ENCODE measurements at places on chromosomes 1 and 21.

- no peak for DNase-seq
Observed at GRCh38 chr1:63592536-63593302, 492 bp upstream of the PGM1 start.

DNA sequence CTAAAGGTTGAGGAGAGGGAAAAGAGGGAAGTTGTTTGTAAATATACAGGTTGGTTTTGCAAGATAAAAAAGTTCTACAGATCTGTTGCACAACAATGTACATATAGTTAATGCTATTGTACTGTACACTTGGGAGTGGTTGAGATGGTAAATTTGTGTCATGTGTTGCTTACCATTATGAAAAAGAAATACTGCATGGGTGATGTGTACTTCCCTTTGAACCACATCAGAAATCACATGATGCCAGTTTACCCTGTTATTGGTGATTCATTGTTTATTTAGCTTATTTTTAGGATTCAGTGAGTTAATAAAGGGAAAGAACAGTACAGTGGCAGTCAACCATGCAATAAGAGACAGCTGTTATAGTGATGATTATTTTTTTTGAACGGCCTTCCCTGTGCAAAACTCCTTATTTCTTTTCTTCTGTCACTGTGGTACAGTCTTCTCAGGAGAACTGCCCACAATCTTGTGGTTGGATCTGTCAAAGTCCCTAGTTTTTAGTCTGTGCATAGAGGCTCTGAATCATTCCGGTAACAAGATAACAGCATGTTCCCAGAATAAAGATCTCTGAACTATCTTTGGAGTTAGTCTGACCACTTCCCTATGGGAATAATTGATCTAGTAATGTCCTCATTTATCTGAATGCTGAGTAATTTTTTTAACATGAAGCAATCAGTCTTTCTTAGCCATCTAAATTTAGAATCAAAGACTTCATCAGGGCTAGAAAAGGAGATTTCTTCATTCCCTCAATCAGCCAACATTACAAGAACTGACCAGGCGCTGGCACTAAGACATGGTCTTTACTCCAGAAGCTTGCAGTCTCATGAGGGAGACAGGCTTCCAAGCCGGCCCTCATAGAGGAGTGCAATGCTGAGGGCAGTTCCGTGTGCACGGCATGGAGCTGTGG, 84.2 kb downstream of the SH3GLB1 start:
- DNase-seq: no peak

DNA sequence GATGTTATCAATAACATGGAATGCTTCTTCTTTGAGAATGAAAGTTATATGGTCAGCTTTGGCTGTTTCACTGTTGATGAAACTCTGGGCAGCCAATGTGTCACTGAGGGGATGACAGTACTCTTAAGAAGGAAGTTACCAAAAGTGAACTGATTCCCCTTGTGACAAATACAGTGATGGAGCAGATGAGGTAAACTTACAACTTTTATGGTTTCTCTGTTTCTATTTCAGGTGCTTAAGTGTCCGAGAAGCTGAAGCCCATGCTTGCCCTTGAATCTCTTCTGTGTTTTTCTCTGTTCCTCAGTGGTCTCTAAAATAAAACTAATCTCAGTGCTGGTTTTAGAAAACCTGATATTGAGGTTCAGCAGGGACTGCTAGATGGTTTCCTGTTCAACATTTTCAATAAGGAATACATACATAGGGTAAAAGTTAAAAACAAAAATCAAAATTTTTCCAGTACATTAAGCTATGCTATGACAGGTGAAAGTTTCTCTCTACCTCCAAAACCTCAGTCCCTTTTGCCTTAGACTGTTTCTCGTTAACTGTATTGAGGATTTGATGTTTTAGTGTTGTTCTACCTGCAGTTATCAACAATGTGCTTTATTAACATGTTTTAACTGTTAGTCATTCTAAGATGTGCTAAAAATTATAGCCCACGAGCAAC, 454.4 kb upstream of the ADGRL4 start:
- no peak for DNase-seq

- no peak for DNase-seq
Observed at GRCh38 chr1:110048923-110049601, 14.6 kb downstream of the STRIP1 start.

DNA sequence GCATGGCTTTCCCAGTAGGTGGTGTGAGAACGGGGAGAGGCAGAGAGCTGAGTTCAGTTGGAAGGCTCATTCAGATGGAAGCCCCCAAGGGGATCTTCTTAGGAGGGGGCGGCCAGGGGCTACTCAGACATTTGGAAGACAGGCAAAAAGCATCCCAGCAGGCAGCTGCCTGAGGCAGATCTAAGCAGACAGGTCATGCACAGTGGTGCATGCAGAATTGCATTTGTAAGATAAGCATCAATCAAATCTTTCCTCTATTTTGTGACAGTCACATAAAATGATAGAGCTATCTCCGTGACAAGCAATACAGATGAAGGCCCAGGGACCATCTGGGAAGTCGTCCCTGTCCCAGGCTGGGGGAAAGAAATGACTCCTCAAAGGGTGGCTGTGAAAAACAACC, 3.8 kb downstream of the RAB3B start:
- DNase-seq: no peak

DNA sequence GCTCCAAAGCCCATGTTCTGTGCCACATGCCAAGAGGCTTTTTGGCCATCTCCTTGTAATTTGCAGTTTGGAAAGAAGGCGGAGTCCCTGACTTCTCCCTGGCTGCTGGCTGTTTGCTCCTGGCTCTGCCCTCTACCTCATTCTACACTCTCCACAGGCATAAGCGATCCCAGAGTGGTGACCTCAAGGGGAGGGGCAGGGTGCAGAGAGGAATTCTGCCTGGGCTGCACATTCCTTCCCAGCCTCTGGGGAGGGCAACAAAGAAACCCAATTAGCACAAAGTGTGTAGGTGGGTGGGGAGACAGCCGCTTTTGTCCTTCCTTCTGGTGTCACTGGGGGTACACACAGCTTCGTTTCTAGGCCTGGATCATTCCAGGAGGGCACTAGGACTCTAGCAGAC, 95.3 kb downstream of the HIVEP3 start:
- no peak for DNase-seq

- DNase-seq: peak; percentile 27
Observed at GRCh38 chr21:42009018-42009830, 936 bp downstream of the ZBTB21 start.

GRCh38 chr1:218971156-218971555, 202.5 kb upstream of the LYPLAL1 start:
- no peak for DNase-seq

DNA sequence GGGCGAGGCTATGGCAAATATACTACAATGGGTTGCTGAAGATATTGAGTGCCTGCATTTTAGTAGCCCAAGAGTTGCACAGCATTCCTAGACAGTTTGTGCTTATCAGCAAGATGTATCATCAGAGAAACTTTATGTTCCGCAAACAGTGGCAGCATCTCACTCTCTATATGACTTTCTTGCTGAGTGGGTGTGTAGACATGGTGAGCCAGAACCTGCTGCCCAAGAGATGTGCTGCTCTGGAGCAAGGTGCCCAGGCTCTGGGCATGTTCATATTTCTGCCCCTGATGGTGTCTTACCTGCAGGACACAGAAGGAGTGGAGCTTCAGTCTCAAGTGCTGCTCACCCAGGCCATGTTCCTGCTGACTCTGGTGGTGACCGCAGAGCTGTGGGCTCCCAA, 8.2 kb upstream of the RGSL1 start:
- DNase-seq: no peak

- no peak for DNase-seq
Observed at GRCh38 chr1:86104606-86105532, 51.7 kb downstream of the COL24A1 start.

GRCh38 chr1:165228676-165229075, 127.8 kb downstream of the LMX1A start:
- DNase-seq: no peak

DNA sequence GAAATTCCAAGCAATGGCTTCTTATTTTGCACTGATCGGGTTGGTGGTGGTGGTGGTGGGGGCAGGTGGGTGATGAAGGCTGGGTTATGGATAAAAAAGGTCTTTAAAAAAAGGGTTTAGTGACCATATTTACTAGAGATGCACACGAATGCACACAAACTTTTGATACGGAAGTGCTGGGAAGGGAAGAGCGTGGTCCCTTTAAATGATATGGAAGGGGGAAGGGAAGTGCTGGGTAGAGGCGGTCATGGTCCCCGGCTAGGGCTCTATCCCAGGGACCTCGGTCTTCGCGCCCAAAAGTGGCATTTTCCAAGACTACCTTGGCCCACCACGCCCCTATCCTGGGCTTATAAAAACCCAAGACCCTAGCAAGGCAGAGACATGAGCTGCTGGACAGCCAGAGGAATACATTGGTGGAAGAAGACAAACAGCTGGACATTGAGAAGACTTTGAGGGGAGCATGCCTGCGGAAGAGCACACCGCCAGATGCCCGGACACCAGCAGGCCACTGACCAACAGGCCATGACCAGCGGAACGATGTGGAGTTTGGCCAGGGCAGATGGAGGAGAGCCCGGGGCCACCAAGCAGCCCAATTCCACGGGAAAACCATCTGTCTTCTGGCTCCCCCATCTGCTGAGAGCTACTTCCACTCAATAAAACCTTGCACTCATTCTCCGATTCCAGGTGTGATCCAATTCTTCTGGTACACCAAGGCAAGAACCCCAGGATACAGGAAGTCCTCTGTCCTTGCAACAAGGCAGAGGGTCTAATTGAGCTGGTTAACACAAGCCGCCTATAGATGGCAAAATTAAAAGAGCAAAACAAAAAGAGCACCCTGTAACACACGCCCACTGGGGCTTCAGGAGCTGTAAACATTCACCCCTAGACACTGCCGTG, 1720.2 kb downstream of the MRPL39 start:
- DNase-seq: no peak

- DNase-seq: peak; percentile 63
Observed at GRCh38 chr1:36224537-36225282, 467 bp downstream of the THRAP3 start.

DNA sequence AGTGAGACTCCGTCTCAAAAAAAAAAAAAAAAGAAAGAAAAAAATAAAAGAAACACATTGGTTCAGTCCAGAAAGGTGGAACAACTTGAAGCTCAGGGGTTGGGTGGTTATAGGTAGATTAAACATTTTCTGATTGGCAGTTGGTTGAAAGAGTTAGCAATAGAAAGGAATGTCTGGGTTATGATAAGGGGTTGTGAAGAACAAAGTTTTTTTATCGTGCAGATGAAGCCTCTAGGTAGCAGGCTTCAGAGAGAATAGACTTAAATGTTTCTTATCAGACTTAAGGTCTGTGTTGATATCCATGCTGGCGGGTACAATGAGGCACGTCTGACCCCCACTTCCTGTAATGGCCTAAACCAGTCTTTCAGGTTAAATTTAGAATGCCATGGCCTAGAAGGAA, 45.0 kb upstream of the PDE9A start:
- no peak for DNase-seq

DNA sequence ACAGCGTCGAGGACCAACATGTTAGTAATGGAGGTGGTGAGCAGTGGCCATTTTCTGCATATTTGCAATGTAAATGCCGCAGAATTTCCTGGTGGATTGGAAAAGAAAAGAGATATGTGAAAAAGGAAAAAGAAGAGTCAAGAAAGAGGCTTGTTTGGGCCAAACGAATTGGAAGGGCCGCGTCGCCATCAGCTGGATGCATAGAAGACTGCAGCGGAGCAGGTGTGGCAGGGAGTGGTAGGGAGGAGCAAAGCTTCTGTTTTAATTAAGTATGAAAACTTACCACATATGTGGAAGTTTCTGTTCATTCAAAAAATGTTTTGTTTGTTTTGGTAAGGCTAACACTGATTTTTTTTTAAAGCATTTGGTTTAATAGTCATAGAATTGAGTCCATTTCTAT, 690.7 kb downstream of the NCAM2 start:
- DNase-seq: no peak

GRCh38 chr1:45552331-45552730, 1.7 kb downstream of the AKR1A1 start:
- DNase-seq: no peak

GRCh38 chr1:202237052-202237451, 43.5 kb downstream of the LGR6 start:
- DNase-seq: no peak

DNA sequence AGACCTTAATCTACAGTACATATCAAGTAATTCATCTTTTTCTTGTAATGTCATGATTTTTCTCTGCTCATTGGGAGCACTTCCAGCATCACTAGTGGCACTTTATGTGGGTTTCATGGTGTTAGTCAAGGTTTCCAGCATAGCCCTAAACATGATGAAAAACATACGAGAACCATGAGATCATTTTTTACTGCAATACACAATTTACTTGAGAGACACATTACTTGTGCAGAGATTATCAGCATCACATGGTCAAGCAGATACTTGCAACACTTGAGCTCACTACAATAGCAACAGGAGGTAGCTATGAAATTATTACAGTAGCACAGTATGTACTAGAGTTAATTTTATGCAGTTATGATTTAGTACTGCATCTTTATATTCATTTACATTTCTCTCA, 36.4 kb downstream of the ITGB3BP start:
- DNase-seq: no peak

DNA sequence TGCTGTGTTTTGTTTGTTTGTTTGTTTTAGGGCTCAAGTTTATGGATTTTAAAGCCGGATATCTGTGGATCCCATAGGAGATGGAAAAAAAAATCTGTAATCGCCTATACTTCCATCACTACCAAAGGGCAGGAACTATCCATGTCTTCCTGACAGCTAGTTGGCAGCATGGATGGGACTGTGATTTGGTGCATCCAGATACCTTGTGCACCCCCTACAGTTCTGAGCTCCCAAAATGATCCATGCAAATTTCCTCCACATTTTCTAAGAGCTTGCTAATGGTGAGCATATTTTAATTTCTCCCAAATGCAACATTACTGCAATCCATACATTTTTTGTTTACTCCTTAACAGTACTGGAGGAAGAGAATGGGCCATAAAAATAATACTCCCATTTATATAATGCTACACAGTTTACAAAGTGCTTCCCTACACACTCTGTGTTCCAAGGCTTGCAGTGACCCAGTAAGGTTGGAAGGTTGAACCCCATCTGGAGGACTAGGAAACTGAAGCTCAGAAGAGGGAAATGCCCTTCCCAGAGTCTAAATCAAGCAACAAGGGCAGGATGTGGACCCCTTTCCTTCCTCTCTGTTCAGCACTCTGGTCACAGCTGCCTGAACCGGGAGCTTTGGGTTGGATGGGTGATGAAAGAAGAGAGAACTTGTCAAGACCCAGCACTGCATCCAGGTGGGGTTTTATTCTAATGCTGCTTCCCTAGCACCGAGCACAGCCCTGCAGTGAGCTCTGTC, 48.0 kb downstream of the CAPN8 start:
- no peak for DNase-seq

- DNase-seq: no peak
Observed at GRCh38 chr1:27807385-27807784, 23.2 kb upstream of the PPP1R8 start.

DNA sequence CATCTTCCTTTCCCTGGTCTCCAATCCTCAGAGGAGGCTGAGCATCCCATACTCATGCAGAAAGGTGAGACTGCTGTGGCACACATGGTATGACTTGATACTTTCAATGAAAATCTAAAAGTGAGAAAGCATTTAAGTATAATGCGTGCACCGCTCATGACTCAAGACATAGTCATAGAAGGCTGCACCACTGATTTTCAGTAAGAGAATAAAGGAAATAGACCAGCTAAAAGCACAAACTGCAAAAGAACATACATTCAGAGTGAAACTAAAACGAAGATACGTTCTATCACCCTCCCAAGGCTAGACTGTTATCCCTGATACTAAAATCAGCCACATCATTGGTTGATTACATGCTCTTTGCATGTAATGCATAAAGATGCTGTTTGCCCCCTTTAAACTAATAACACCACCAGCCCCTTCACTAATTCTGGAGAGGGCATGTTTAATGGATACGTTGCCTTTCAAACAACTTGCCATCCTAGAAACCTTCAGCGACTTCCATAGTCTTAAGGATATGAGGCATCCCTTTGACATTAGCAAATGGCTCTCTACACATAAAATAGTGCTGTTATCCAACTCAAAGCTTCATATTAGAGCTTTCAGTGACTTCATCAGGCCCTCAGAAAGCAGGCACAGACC, 2.1 kb downstream of the PLD5 start:
- no peak for DNase-seq
